Stimulated activated CD8-positive, alpha-beta memory T cell treated with anti-CD3 and anti-CD28 coated beads, Interleukin-15, amount 100 ng/mL, for 1 hour (primary cell): ENCODE measurements at places on chromosomes 3 and 15.

GRCh38 chr3:134542287-134542958 is 56.6 kb downstream of the CEP63 start:
- no peak for DNase-seq

GRCh38 chr3:188133219-188133618 is 20.7 kb upstream of the LPP start:
- DNase-seq, result no peak

DNA sequence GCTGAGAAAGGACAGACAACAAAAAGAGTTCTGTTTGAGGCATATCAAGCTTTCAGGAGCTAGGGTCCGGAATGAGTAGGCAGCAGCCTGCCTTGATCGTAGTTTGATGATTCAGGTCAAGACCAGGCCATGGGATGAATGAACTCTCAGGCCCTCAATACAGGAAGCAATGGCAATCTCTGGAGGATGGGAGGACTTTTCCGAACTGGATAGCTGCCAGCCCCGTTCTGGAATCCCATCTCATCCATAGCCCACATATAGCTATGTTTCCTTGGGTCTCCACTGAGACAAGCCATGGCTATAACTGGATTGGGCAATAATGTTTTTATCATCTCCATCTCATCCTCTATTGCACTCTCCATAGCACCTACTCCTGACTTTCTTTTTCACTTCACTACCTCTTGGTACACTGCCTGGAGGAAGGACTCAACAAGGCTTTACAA is 12.8 kb downstream of the AHSG start:
- no peak for DNase-seq

DNA sequence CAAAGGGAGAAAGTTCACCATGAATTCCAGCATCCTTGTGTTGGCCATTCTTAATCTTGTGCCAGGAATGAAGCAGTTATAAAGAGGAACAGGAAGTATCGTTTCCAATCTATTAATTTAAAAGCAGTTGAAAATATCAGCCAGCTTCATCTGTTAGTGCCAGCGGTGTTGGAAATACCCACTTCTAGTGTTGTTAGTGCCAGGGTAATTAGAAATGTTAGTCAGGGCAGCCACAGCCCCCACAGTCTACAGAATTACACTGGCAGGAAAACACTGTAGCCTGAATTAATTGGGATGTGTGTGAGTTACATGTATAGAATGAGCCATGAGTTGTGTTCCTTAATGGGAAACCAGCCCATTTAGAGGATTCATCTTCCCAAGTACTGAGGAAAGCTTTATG is 127.8 kb downstream of the GHSR start:
- DNase-seq, result no peak

DNA sequence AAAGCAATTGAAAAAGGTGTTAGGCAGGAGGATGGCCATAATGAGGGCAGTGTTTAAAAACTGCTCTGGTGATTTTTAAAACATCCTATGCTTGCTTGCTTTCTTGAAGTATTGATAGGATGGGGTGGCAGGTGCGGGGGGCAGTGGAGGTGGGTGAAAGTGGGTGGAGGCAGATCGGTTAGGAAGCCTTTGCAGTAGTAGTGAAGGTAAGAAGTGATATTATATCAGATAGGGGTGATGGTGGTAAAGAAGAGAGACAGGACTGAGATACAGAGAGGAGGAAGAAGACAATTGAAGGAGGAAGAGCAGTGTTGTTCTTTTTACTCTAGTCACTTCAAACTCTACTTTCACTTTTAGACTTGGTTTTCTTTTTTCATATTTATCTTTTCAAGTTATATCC is 11.1 kb downstream of the ZNF80 start:
- no peak for DNase-seq

GRCh38 chr3:15321349-15321748 is 11.0 kb downstream of the SH3BP5 start:
- DNase-seq, result no peak

DNA sequence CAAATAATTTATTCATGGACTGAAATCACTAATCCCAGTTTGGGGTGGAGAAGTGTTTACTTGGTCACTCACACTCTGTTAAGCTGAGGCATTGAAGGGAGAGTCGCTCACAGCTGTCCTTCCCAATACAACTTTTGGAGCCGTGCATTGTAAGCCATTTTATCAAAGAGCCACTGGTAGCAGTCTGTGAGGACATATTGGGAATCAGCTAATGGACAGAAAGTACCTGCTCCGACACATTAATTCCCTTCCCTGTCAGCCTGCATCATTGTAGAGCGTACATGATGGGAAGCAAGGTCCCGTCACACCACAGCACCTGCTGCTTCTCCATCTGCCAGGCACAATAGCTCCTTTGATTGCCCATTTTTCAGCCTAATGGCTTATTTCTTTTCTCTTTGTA is 643.2 kb downstream of the SQOR start:
- no peak for DNase-seq

- DNase-seq, result no peak
These were observed 42.2 kb downstream of the CLDN18 start for GRCh38 chr3:138051947-138052802.

DNA sequence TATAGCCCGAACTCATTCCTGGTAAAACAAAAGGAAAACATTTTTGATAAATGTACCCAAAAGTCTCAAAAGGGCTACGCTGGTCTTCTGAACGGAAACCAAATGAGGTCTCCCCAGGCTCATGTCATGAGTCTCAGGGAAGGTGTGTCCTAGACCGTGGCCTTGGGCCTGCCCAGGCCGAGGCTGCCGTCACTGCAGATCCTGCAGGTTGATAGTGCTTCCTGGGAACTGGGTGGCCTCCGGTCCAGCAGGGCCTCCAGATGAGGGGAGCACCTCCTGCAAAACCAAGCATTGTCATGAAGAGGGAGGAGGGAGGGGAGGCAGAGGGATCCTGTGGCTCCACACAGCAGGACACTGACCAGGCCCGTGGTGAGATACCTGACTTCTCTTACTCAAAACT is 37.5 kb downstream of the ZXDC start:
- no peak for DNase-seq

GRCh38 chr3:6799264-6799915 is 61.5 kb upstream of the GRM7 start:
- DNase-seq, result no peak

GRCh38 chr3:185330238-185330637 is 32.7 kb upstream of the MAP3K13 start:
- DNase-seq, result no peak

DNA sequence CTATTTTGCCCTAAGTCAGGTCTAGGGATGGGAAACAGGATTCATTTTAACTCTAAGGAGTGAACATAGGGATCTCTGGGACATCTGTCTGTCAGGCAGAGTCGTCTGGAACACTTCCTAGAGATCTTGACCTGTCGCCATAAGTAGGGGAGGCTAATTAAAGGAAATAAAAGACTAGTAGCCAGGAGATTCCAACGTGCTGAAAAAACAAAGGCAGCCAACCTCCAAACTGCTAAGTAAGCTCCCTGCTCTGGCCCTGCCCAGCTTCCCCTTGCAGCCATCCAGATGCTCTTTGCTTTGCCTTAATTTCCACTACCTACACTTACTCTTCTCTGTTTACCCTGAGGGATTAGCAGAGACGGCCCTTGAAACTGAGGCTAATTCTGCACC is 18.4 kb upstream of the TSEN2 start:
- no peak for DNase-seq

DNA sequence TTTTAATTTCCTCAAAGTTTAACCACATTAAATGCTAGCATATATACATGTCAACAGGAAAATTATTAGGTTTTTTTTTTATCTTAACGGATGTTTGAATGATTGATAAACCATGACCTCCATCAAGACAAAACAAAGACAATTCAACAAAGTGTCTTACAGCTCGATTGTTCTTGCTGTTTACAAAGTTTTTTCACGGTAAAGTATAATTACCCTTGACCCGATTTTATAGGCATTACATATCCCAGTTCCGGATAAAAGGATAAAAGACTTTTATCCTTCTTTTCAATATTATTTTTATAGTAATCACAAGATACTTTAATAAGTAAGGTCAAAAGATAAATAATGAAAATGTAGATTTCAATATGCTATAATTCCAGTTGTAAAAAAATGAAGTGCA is 96.9 kb downstream of the RORA start:
- DNase-seq, result no peak

- no peak for DNase-seq
These were observed 404.4 kb upstream of the KCNMB2 start for GRCh38 chr3:178131801-178132200.

GRCh38 chr15:28888900-28889299 is 3.1 kb downstream of the APBA2 start:
- no peak for DNase-seq

DNA sequence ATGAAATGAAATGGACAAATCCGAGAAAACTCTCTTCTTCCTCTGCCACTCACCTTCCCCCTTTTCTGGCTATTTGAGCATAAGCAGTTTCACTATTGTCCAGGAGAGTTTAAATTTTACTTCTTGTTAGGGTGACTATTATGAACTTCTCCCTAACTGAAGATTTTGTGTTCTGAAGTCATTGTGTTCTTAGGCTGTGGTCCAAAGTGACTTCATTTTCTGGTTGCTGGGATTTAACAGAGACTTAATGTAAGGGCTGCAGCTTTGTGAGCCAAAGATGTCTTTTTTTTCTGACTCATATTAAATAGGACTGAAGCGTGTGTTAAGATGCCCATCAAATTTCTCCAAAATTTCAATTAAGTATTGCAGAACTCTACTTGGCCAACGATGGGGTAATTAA is 46.5 kb upstream of the FSTL1 start:
- no peak for DNase-seq

- no peak for DNase-seq
These were observed 164.8 kb upstream of the NDN start for GRCh38 chr15:23851921-23852320.

- DNase-seq, result no peak
These were observed 319.2 kb downstream of the FGF12 start for GRCh38 chr3:192408007-192408646.

DNA sequence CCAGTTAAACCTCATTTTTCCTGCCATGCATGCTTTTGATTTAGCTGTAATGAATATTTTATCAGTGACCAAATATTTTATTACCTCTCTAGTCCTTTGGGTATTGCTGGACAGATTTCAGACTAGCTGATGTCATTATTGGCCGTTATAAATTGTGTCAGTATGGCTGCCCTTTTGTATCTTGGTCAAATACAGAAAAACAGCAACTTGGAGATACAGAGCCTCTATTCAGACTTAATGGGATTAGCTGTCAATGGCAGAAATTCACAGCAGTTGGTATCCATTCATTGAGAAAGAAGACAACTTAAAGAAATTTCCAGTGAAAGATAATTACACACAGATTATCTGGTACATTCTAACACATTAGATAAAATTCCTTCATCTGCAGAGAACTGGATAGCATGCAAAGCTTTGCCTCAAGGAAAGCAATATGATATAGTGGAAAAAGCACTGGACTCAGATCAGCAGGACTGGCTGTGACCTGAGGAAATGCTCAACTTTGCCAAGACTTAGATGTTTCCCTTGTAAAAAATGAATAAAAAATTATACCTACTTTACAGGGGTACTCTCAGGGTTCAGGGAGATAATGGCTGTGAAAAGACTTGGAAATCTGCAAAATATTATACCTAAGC is 20.8 kb downstream of the COL6A6 start:
- no peak for DNase-seq

DNA sequence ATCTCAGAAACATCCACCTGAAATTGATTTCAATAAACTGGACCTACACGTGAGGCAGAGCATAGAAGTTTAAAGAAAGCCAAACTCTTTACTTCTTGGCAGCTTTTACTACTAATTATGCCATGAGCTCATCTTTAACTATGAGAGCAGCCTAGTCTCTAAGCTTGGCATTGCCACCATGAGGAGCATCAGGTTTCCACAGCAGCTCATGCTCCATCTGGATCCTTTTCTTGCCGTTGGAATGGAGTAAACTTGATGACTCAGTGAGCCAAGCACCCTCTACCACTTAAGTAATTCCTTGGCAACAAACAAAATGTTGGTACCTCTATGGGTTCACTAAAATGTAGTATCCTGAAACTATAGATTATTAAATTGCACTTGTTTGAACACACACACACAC is 583.2 kb downstream of the EPHA3 start:
- no peak for DNase-seq

- no peak for DNase-seq
These were observed 57.2 kb downstream of the MESD start for GRCh38 chr15:80932513-80932815.

- DNase-seq, result no peak
These were observed 1.2 kb upstream of the TMOD2 start for GRCh38 chr15:51750186-51750585.

GRCh38 chr3:144816323-144816722 is 844.7 kb downstream of the DIPK2A start:
- DNase-seq, result no peak
